Activated CD8-positive, alpha-beta T cell treated with anti-CD3 and anti-CD28 coated beads, Interleukin-2, amount 10 ng/mL, durations not matched to agents 7 days and 5 days (primary cell): ENCODE measurements at places on chromosomes 2 and 18.

DNA sequence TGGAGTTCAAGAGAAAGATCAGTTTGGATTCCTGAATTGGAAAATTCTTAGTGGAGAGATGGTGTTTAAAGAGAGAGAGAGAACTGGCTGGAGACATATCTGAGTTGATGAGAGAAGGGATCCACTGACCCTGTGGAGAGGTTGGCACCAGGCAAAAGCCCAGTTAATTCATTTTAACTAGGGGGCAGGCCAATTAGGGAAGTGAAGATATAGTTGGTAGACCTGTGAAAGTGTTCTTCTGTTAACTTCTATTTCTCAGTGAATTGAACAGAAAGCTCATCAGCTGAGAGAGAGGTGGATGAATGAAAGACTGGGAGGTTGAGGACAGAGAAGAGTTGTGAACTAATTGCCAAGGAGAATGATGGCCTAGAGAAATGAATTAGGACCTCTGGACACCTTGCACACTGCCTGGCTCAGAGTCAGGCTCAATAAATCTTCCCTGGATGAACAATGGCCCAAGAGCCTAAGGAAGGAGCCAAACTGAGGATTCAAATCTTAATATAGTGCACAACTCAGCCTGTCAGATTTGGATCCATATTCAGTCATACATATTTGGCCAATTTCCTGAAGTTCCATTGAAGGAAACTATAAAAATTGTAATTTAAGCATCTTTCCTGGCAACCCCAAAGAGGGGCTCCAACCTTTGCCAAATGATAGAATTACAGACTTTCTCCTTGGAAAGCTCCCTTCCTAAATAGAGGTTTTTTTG is 82.2 kb upstream of the RMDN2 start:
- no peak for DNase-seq

DNA sequence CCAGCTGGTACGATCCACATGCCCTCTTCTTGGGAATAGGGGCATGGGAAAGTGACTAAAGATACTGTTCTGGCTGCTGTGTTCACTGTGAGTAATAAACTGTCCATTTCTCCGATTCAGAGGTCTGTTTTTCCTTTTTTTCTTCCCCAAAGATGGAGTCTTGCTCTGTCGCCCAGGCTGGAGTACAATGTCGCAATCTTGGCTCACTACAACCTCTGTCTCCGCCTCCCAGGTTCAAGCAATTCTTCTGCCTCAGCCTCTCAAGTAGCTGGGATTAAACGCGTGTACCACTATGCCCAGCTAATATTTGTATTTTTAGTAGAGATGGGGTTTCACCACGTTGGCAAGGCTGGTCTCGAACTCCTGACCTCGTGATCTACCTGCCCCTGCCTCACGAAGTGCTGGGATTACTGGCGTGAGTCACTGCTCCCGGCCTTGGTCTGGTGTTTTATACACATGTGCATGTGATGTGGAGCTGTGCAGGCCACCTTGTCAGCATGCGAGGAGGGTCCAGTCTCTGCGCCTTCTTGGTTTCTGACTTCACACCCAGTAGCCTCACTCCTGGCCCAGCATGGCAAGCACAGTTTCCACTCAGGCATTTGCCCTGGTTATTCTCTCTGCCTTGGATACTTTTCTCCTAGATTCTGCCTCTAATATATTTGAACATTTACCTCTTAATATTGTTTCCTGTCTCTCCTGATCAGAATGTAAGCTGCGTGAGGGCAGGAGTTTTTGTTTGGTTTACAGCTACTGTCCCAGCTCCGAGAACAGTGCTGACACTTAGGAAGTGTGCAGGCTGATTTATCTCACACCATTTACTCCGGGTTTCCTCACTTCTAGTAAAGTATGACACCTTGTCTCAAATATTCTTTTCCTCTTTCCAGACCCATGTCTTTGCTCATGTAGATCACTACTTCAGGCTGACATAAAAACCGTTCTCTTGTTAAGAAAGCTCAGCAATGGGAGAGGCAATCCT is 19.7 kb downstream of the PTPN18 start:
- no peak for DNase-seq

DNA sequence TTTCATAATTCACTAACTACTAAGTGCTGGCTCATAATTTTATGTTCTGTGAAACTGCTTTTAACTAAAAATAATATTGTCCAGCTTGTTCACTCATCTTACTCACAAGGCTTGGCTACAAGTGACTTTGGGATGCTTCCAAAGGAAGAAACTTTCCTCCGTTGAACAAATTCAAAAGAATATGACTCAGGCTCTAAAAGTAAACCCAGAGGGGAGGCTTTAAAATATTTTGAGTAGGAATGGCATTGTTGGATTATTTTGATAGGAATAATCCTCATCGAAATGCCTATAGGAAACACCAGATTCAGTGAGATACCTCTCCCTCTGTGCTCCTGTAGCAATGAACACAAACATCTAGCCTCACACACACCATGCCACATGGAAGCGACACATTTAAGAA is 25.2 kb upstream of the TLK1 start:
- no peak for DNase-seq

DNA sequence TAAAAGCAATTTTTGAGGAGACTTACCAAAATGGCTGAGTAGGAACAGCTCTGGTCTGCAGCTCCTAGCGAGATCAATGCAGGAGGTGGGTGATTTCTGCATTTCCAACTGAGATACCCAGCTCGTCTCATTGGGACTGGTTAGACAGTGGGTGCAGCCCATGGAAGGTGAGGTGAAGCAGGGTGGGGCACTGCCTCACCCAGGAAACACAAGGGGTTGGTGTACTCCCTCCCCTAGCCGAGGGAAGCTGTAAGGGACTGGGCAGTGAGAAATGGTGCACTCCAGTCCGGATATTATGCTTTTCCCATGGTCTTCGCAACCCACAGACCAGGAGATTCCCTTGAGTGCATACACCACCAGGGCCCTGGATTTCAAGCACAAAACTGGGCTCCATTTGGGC is 419.0 kb downstream of the NUP35 start:
- no peak for DNase-seq

GRCh38 chr18:62999921-63000320 is 284.6 kb downstream of the PHLPP1 start:
- no peak for DNase-seq
